ENCODE measurements at places on chromosomes 16 and 17.

- peaks cover 27% of the 10 kb centered on the region for H3K27me3 ChIP-seq
- H3K27ac ChIP-seq = peak overlapping the region; percentile 69
- H3K4me1 ChIP-seq = peaks cover 33% of the 10 kb centered on the region
- H3K36me3 ChIP-seq = no peaks in the 10 kb centered on the region
These were observed 16.4 kb upstream of the SLC16A11 start for GRCh38 chr17:7060165-7060891.

DNA sequence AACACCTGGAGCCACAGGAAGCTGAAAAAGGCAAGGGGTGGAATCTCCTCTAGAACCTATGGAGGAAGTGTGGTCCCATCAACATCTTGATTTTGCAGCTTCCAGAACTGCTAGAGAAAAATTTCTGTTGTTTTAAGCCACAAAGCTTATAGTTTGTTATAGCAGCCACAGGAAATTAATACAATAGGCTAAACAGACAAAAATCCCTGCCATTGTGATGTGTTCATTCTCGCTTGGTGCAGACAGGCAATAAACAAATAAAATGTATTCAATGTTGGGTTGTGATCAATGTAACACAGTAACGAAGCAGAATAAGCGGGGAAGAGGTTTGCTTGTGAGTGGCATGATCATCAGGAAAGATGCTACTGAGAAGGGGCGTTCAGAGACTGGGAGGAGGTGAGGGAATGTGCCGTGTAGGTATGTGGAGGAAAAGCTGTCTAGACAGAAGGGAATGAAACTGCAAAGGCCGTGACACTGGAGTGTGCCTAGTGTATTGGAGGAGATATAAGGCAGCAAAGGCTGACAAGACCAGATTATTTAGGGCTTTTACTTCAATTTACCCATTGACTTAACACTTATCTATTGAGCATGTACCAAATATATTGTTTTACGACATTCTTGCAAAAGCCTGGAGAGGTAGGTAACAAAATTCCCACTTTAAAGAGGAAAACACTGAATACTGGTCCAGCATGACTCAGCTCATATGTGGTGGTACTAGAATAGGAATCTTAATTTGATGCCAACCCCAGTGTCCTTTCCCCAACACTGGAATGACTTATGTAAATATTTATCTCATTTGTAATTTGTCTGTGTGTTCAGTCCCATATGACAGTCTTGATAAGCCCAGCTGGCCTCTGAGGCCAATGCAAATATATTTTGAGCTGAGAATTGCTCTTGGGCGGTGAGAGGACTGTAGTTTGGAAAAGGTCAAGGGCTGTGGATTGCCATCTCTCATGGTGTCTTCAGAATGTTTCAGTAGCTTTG lies 375.9 kb downstream of the CDH13 start:
- H3K4me3 ChIP-seq = no peak overlapping the region
- H3K27ac ChIP-seq = no peak overlapping the region
- no peaks in the 10 kb centered on the region for H3K4me1 ChIP-seq
- H3K36me3 ChIP-seq = no peaks in the 10 kb centered on the region
- DNase-seq = no peak

GRCh38 chr17:80995131-80995530 lies 3.5 kb downstream of the CHMP6 start:
- no peak overlapping the region for H3K27ac ChIP-seq
- no peak for DNase-seq
- no peak overlapping the region for H3K4me3 ChIP-seq
- peaks cover 20% of the 10 kb centered on the region for H3K4me1 ChIP-seq

GRCh38 chr16:49838441-49839016 lies 17.4 kb downstream of the ZNF423 start:
- no peaks in the 10 kb centered on the region for H3K36me3 ChIP-seq
- no peak for DNase-seq
- H3K27me3 ChIP-seq = peaks cover 36% of the 10 kb centered on the region
- H3K4me1 ChIP-seq = no peaks in the 10 kb centered on the region
- H3K4me3 ChIP-seq = no peak overlapping the region
- no peak overlapping the region for H3K27ac ChIP-seq

DNA sequence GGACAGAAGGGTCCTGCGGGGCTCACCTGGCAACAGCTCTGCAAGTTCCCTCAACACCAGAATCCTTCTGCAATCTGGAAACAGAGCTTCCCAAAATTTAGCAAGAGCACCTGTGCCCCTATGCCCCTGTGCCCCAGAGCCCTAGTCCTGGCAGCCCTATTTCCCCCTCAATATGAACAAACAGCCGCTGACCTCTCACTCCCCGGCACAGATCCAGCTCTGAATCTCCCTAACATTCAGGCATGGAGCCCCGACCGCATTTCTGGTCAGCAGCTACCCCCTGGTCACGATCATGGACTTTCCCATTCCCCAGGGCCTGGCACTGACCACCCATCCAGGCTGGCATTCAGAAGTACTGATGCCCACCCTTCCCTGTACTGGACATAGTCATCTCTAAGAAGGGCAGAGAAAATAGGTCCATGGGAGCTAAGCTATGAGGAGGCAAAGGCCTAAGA lies 110.8 kb upstream of the SMURF2 start:
- H3K27me3 ChIP-seq = peaks cover 8% of the 10 kb centered on the region
- no peak overlapping the region for H3K27ac ChIP-seq
- DNase-seq = no peak

GRCh38 chr17:76840443-76840767 lies 27.8 kb upstream of the MGAT5B start:
- peaks cover 19% of the 10 kb centered on the region for H3K4me1 ChIP-seq
- no peaks in the 10 kb centered on the region for H3K36me3 ChIP-seq
- H3K4me3 ChIP-seq = peak overlapping the region; percentile 33
- H3K27ac ChIP-seq = no peak overlapping the region
- no peak for DNase-seq
- H3K27me3 ChIP-seq = peaks cover 57% of the 10 kb centered on the region

- no peak for DNase-seq
- no peak overlapping the region for H3K4me3 ChIP-seq
- H3K4me1 ChIP-seq = no peaks in the 10 kb centered on the region
These were observed 63.3 kb downstream of the HAPSTR1 start for GRCh38 chr16:9154567-9155410.

GRCh38 chr16:55488306-55488705 lies 9.3 kb downstream of the MMP2 start:
- H3K36me3 ChIP-seq = peaks cover 2% of the 10 kb centered on the region
- H3K4me3 ChIP-seq = no peak overlapping the region
- no peak overlapping the region for H3K27ac ChIP-seq
- peaks cover 17% of the 10 kb centered on the region for H3K27me3 ChIP-seq
- no peaks in the 10 kb centered on the region for H3K4me1 ChIP-seq

Data from activated T-cell treated with anti-CD3 and anti-CD28 coated beads, Interleukin-2, amount 50 U/mL, for 72 hours (primary cell).